NCI-H526 treated with DMSO at 0.1 percent for 48 hours (cell line): ENCODE measurements at places on chromosomes 11 and 22.

GRCh38 chr11:89220684-89221339 is 43.1 kb downstream of the TYR start:
- DNase-seq = peak; percentile 70

- DNase-seq = peak; percentile 63
These were observed 55.0 kb upstream of the ANO3 start for GRCh38 chr11:26276798-26277424.

- DNase-seq = no peak
These were observed 1020.1 kb downstream of the TBC1D22A start for GRCh38 chr22:47782328-47783075.

DNA sequence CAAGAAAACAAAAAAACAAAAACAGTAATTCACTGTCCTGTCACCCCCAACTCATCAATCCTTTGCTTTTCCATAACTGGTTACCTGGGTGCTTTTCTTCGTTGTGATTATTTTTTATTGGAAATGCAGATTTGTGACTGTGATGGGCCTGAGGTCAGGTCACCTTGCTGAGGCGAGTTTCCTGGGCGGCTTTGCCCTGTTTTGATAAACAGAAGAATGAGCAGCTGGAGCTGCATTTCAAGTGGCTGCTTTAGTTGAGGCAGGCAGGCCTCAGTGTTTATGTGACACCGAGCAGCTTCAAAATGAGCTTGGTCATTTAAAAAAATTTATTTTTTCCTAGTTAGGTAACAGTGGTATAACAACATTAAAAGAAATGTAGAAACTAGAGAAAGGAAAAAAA is 22.2 kb downstream of the PTPRJ start:
- no peak for DNase-seq

DNA sequence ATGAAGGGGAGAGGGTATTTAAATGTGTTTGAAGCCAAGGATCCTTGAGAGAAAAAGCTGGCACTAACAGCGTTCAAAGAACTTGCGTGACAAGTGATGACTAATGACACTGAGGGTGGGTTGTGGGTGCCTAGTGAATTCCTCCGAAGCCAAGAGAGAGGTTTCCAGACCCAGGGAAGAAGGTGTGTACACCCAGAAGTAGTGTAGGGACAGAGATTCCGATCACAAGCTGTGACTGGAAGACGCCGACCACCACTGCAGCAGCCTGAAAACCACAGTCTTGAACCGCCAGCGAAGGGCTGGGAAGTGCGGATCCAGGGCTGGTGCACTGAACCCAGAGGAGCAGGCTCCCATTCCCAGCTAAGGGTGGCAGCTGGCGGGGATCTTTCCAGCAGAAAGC is 9.5 kb downstream of the PPARA start:
- no peak for DNase-seq

- DNase-seq = no peak
These were observed 111.7 kb upstream of the RASSF10 start for GRCh38 chr11:12897390-12897789.

DNA sequence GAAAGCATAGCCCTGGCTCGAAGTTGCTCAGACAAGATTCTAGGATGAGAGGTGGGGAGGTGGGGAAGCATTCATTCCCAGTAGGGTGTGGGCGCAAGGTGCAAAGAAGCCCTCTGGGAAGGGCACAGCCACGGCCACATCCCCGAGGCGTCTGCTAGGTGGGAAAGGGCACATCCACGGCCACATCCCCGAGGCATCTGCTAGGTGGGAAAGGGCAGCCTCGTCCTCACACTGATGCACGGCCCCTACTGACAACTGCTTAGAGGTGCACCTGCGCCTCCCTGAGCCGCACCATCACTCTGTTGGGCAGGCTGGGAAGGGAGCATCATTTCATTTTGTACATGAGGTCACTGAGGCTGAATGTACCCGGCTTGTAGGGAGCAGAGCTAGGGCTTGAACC is 94.6 kb upstream of the PITPNB start:
- no peak for DNase-seq

- no peak for DNase-seq
These were observed 1515.6 kb downstream of the TBC1D22A start for GRCh38 chr22:48277868-48278581.

- DNase-seq = peak; percentile 17
These were observed 15.6 kb upstream of the DENND5A start for GRCh38 chr11:9280655-9281301.

- DNase-seq = no peak
These were observed 28.6 kb downstream of the FAM83F start for GRCh38 chr22:40023341-40023841.

- DNase-seq = no peak
These were observed 1175.6 kb downstream of the BRD1 start for GRCh38 chr22:48651981-48652538.

GRCh38 chr11:29482510-29482909 is 534.3 kb downstream of the KCNA4 start:
- no peak for DNase-seq

- DNase-seq = no peak
These were observed 22.0 kb downstream of the GAB2 start for GRCh38 chr11:78395597-78395996.

DNA sequence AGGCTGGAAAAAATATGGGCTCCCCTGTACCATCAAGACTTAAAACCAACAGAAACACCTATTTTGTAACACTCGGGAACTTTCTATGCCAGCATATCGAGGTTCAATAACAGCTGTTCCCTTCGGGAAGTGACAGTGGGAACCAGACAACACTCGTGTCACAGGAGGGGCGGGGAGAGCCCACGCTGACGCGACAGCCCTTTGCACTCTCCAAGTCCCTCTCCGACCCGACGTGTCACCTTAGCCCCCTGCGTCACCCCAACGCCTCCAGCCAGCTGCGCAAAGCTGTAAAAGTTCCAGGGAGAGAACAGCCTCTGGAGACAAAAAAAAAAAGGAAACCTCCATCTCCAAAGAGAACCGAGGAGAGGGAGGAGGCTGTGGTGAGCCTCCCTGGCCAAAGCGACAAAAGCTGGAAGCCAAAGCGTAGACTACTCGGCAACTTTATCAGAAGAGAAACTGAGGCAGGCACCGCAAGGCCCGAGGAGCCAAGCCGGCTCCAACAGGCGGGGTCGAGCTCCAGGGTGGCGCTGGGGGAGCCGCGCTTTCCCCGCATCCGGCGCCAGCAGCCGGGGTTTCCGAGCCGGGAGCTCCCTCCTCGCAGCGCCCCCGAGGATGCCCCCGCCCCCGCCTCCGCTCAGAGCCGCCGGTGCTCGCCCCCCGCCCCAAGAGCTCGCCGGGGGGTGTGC is 751 bp downstream of the ARFGAP3 start:
- no peak for DNase-seq

DNA sequence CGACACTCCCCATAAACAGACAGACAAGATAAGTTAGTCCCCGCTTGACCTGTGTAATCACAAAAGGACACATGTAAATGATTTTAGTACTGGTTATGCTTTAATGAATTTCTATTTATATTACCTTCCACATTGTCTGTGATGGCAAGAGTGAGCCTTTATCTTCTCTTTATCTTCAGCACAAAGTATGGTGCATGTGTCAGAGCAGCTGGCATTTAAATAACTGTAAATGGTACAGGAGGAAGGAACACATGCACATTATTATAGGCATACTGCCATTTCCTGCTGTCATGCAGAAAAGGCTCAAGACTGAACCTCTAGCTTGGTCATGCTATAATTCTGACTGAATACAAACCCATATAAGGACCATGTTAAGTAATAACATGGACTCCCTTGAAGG is 1342.7 kb upstream of the TENM4 start:
- peak; percentile 13 for DNase-seq

DNA sequence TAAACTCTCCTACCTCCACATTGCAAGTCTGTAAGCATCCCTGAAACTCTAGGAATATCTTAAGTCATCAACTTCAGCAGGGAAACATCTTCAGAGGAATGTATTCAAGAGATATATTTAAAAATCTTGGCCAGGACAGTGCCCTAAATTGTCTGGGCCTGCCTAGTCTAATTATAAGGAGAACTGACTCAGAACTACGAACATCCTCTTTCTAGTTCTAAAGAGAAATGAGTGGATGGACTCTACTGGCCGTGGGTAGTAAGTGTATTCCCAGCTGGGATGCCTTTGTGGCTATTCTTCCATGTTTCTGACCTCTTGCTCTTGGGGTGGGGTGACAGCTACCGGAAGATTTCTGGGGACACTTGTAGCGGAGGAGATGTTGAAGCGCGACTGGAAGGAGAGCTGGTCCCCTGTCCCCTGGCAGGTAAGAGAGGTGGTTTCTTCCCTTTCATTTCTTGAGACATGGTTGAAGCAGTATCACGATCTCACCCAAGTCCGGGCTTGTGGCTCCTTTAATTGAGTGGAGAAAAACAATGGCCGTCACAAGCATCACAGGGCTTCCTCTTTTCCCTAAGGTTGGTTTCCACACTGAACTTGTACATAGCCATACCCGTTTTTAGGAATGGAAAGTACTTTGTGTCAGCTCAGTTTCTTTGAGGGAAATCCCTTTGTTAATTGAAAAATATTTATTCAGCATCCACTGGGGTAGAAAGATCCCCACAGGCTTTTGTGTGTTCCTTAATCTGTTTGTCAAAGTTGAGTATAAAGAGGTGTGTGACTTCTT is 97.7 kb upstream of the SORL1-AS1 start:
- DNase-seq = no peak

GRCh38 chr11:66543263-66544107 is 2.4 kb downstream of the ZDHHC24 start:
- peak; percentile 24 for DNase-seq

- DNase-seq = peak; percentile 81
These were observed 58.8 kb downstream of the GRK3 start for GRCh38 chr22:25623310-25623734.

DNA sequence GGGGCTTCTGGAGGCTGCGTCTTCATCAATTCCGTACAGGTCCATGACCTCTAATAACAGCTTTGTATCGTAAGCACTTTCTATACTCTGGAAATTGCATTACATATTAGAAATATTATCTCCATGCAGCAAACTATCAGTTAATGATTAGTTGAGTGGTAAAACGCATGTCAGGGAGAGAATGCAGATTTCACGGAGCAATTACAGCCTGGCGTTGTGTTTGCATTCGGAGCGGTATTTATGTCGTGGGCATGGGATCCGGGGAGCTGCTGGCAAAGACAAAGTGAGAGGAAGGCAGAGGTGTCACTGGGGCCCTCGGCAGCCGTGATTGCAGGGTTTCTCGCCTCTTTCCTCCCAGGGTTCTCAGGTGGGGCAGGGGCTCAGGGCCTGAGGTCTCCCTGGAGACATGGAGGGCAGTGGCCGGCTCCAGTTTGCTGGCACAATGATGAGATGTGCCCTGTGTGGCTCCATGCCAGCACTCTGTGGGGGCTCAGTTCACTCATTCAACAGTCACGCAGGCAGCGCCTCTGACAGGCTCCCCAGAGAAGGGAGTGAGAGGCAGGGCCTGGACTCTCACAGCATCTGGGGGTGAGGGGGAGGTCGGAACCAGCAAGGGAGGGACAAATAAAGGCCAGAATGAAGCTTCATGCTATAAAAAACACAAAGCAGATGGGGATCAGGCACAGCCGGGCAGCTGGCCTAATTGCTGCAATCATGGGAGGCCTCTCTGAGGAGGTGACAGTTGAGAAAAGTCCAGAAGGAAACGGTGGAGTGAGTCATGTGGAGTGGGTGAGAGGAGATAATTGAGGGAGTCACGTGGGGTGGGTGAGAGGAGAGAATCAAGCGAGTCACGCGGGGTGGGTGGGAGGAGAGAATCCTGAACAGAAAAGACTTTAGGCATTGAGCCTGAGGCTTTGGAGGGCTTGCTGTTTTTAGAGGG is 1002.7 kb downstream of the BRD1 start:
- no peak for DNase-seq
